Renal pelvis (tissue), 12 donors: ENCODE measurements at places on chromosomes 5 and 9. TPM values are rescaled to one million over a fixed set of nuclear protein-coding genes. Genes with fewer than 3 reads are reported as not detected.

DNA sequence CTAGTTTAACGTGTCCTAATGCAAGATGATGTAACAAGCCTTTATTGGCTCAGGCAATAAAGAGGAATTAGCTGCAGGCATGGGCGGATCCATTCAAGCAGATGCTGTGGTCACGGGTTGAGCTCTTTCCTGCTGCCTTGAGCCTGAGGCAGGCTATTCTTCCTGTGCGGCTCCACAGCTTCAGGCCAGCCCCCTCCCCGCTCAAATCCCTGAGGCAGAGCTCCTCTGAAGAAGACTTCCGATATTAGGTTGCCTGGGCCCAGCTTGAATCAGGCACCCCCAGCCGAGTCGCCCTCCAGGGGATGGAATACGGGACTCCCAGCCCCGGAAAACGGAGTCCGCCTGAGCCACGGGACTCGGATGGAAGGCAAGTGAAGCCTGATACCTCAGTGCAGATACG is 95.0 kb upstream of the RUFY1 start:
- DNase-seq: no peak

- DNase-seq: peak; percentile 74
Measured at GRCh38 chr5:76715736-76716455, at the start of gene F2R. Gene F2R, plus strand, starts transcription at chr5:76716126. Its CDS starts 182 bp downstream, at chr5:76716308.

GRCh38 chr5:77423022-77423750 is 68.9 kb downstream of the WDR41 start:
- no peak for DNase-seq

Gene PFN3
- 3.1 TPM for polyA plus RNA-seq

DNA sequence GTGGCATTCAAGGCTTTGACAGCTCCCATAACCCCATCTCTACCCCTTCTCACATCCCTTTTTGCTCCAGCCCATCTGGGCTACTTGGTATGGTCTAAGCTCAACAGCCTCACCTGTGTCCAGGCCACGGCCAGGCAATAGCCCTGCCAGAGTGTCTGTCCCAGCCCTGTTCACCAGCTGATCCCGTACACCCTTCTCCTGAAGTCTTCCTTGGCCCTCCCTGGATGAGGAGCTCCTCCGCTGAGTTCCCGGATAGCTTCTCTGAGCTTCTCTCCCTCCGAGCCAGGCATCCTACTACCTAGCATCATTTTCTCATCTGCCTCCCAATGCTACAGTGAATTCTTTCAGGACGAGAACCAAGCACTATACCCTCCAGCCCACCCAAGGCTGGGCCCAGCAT is 208.2 kb downstream of the DAB2IP start:
- DNase-seq: no peak
